ENCODE measurements at places on chromosomes 6 and 20. TPM values are rescaled to one million over a fixed set of nuclear protein-coding genes. Genes with fewer than 3 reads are reported as not detected.

The DNMT3B gene
- 18.1 TPM for total RNA-seq

The SLC22A1 gene
- total RNA-seq = 0.35 TPM

The FAM162B gene
- not detected for total RNA-seq

The PRKN gene
- 1.3 TPM for total RNA-seq

The GPR6 gene
- total RNA-seq = not detected

The CST3 gene
- total RNA-seq = not detected

The LIN28B gene
- total RNA-seq = not detected

DNA sequence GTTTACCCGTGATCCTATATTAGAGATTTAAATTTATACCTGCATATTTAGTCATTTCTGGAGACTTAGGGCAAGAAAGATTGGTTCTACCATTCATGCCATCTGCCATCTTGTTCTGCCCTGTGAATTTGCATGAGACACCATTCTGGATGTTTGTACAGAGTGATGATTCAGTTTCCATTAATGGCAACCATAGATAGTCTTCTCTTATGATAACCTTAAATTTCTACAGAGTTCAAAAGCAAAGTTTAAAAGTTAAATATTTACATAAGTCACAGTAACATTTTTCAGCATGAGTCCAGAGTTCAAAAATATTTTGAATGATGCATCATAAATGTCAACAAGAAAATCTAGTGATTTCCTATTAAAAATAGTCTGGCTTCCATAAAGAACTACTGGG lies 23.2 kb downstream of the PLCB1 start:
- DNase-seq = no peak

DNA sequence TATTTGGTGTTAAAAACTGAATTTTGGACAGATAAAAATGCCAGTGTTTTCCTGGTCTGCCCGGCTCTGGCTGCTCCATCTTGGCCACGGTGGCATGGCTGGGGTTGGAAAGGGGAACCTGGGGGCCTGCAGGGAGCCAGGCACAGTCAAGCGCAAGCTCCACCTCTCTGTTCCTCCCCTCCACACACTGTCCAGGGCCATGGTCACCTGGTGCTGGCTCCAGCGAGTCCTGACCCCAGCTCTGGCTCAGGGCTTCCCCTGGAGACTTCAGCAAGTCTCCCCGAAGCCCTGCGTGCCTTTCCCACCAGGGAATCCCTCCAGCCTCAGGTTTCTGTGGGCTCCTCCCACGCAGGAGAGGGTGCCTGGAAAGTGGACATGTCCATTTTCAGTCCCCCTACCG lies 298.5 kb downstream of the QKI start:
- no peak for DNase-seq

GRCh38 chr6:16060039-16060438 lies 68.8 kb upstream of the MYLIP start:
- DNase-seq = peak; percentile 2

DNA sequence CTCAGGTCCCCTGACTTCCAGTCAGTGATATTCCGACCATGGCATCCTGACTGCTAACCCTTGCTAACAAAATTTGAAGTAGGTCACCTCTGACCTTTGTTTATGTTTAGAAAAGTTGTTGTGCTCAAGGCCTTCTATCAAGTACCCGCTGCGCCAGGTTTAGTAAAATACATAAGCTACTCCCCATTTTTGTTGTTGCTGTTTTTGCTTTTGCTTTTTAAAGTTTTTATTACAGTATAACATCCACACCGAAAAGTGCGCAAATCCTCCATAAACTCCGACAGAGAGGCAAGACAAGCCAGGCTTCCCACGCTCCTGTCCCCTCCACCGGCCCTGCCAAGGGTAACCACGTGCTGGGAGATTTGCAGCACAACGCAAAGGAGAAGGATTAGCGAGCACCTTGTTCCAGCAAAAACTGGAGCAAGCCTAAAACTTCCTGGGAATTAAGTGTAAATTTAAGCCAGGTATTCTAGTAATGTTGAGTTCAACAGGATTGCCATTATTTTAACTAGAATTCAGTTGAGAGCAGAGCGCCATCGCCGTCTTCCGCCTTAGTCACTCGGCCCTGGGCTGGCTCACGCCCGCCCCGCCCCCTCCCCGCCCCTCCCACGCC lies 17.8 kb upstream of the HMGN4 start:
- DNase-seq = no peak

DNA sequence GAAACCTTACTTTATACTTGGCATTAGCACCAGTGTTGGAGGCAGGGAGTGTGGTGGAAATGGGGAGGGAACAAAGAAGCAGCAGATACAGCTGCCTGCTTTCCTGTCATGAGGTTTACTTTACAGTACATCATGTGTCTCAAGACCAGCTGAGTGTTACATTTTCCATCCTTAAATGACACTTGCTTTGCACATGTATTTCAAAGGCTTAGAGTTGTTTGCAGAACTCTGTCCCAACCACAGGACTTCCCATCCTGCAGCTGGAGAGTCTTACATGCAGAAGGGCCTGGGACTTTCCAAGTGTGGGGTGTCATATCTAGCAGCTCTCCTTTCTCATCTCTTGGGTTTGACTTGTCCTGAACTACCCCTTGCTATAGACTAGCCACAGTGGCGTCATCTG lies 395.9 kb downstream of the DHX35 start:
- DNase-seq = no peak

DNA sequence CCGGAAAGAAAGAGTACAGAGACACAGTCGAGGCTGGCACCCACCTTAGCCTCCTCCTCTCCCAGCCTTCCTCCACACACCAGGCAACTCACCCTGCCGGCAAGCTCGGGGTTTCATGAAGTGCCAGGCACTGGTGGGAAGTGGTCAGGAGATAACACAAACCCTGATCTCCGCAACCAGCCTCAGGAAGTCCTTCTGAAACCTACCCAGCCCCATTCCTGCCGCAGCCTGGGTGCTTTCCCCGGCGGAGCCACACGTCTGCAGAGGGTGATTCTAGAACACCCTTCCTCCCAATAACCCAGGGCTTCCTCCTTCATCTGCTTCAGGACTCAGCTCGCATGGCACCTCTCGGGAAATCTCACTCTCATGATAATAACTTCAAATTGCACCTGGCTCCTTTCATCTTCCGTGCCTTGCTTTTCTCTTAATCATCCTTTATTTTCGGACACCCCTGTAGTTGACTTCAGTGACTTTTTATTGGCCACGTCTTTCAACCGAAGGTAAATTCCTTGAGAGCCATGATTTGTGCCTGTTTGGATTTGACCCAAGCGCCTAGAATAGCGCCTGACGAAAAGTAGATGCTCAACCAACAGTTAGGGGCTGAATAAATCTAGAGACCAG lies 8.7 kb upstream of the HLA-E start:
- no peak for DNase-seq

DNA sequence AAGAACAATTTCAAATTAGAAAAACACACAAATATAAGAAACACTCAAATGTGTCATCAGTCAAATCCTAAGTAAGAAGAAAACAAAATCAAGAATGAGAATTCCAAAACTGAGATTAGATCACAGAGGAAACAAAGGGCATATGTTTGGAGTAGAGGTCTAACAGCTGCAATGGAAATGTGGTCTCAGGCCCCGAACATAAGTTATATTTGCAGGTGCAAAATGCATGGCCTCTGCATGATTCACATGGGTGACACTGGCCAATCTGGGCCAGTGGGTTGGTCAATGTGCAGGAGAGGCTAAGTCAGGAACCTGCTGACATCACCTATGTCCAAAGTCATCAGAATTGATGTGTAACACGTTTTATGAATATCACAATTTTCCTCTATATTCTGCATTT lies 108.5 kb upstream of the MAP7 start:
- no peak for DNase-seq

- DNase-seq = no peak
These were observed 105.8 kb upstream of the RIPOR2 start for GRCh38 chr6:25041485-25042035.

DNA sequence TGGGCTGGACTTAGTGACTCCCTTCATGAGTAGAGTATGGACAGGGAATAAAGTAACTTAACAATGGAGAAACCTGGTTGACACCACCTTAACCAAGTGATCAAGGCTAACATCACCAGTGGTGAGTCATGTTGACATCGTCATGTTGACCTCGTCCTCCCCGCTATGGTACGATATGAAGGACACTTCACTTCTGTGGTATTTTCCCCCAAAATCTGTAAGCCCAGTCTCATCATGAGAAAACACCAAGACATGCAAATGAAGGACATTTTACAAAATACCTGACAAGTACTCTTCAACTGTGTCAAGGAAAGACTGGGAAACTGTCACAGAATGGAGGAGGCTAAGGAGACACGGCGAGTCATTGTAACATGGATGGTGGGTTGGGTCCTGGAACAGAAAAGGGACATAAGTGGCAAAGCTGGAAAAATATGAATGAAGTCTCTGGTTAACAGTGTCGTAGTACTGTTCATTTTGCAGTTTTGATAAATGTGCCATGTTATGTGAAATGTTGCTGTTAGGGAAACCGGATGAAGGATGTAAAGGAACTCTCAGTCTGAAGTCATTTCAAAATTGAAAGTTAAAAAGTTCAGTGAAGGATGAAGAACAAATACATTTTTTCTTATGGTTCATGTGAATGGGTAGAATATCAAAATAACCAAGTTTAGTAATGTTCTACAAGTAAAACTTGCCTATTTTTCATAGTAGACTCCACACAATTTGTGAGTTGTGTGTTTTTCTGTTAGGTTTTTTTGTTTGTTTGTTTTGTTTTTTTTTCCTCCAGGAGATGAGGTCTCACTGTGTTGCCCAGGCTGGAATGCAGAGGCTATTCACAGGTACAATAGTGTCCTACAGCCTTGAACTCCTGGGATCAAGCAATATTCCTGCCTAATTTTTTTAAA lies 247.5 kb downstream of the TMEM242 start:
- no peak for DNase-seq

DNA sequence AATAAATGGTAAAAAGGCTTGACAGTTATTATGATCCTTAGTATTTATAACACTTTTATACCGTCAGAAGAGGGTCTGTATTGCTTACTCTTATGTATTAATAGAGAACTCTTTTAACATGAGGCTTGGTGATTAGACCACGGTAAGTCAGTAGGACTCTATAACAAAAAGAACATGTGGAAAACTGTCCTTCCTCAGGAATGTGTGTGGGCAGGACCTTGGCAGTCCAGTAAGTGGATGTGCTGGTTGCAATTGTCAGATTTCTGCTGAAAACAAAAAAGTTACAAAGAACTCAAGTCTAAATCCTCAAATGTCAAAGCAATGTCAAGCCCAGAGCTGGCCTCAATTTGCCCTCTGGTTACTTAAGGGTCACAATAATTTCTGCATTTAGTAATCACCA lies 81.1 kb downstream of the PLCG1 start:
- DNase-seq = no peak

DNA sequence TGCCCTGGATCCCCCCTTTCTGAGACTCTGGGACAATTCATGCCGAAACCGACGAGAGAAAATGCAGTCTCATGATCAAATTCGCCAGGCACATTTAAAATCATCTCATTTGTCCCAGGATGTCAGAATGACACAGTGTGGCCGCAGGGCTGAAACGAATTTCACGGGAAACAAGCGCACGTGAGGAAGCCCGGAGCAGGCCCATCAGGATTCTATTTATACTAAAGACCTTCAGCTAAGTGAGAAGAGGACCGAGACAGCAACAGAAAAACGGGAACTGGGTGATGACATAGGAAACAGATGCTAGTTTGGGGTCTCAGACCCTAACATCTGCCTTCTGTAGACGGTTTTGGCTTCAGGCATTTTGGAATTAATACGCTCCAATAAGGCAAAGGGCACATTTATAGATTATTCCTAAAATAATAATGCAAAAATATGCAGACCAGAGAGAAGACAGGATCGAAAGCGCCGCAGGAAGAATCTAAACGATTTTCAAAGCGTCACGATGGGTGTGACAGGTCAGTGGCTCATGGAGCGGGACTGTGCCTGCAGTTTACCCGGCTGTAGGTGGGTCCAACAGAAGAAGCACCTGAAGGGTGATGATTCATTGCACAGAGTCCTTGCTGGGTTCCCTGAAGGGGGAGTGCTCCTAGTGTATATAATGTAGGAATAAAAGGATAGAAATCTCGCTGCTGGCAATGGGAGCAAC lies 80.8 kb upstream of the MPC1 start:
- DNase-seq = no peak

Data from OCI-LY7 (cell line).